ENCODE measurements at places on chromosomes 7 and 10.

DNA sequence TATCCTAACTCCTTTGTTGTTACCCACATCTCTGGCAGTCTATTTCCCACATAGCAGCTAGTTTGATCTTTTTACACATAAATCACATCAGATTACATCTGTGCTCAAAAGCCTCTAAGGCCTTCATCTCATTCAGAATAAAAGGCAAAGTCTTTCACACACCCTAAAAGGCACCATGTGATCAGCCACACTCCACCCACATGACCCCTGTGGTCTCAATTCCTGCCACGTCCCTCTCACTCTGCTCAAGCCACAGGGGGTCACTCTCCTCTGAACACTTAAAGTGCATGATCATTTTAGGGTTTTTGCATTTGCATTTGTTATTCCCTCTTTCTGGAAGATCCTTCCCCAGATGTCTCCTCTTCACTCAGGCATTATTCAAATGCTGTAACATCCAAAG lies 30.8 kb downstream of the ELAPOR2 start:
- DNase-seq: no peak

DNA sequence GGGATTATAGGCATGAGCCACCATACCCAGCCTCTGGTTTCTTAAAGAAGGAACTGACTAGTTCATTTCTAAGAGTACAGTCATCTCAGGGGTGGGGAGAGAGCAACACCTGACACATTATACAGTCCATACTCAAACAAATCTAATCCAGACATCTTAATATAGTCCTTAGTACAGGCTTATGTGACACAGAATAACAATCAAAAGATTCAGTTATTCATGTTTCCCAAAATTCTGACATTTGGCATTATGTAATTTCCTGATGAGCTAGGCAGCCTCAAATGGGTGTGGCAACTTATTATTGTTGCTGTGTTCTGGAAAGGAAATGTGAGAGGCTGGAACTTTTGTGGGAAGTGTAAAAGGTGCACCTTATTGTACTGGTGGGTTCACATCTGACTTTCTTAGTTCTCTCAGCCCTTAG lies 116.3 kb downstream of the WDFY4 start:
- DNase-seq: no peak

DNA sequence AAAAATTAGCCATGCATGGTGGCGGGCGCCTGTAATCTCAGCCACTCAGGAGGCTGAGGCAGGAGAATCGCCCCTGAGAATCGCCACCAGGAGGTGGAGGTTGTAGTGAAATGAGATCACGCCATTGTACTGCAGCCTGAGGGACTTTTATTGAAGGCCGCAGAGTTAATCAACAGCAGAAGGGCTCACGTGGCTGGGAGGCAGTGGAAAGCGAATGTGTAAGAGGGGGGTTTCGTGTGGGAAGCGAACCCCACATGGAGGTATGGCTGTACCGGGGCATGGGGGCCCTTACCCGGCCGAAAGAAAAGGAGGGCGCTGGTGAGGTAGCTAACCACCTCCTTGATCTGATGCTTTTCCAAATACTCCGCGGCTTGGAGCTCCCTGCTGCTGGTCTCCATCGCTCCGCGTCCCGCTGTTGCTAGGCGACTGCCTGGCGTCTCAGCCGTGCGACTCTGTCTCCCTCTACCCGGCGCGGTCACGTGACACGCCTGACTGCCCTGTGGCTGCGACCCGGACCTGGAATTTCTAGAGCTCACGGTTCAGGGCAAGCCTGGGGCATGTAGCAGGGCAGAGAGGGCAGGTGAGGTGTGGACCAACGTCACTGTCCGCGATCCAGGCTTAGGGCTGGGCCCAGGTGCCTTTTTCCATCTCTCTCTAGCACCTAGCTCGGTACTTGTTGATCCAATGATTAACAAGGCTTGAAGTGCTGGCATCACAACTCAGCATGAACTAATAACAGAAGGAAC lies at the start of gene EFCAB10:
Gene EFCAB10, minus strand, starts transcription at position 428 of the 746 bp plus-strand sequence. Its CDS starts 30 bp downstream, at position 398.
- no peak for DNase-seq

DNA sequence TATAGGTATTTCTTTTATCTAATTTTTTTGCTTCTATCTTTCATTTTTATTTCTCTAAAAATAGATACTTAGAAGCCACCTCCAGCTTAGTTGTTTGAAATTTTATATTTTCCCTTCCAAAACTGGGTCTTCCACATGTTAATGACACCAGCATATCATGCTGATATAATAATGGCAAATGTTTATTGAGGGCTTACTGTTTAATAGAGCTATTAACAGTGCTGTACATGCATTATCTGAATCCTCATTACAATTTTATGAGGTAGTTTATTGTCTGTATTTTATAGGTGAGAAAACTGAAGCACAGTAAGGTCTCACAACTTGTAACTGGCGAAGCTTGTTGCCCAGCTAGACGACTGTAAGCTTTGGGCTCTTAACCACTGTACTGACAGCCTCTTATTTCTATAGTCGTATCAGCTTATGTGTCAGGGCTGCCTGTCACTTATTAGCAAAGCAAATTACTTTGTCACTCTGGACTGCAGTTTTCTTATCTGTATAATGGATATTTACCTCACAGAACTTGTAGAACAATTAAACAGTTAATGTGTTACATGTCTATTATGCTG lies 51.2 kb downstream of the ANKIB1 start:
- no peak for DNase-seq

DNA sequence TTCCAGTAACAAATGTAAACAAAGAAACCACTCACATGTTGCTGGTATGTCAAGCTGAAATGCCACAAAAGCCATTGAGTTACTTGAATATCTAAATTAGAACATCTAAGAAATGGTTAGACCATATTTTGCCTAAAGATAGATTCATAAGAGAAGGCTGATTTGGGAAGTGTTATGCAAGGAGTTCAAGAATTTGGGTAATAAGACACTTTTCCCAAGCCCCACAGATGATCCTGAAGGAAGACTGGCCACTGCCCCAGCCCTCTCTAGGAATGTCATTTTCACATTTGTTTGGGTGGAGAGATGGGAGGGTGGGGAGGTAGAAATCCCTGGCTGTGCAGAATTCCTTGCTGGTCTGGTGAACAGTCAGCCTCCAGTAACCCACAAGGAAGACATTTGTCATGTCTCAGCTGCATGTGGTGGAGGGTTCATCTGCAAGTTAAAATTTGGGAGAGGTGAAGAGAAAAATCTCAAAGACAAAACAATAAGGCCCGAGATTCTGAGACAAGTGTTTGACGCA lies 427.2 kb upstream of the KLF6 start:
- no peak for DNase-seq

GRCh38 chr10:62071846-62072281 lies 170.4 kb downstream of the ARID5B start:
- DNase-seq: no peak

- peak; percentile 20 for DNase-seq
Observed at GRCh38 chr7:129553899-129554461, 51.6 kb downstream of the SMKR1 start.

DNA sequence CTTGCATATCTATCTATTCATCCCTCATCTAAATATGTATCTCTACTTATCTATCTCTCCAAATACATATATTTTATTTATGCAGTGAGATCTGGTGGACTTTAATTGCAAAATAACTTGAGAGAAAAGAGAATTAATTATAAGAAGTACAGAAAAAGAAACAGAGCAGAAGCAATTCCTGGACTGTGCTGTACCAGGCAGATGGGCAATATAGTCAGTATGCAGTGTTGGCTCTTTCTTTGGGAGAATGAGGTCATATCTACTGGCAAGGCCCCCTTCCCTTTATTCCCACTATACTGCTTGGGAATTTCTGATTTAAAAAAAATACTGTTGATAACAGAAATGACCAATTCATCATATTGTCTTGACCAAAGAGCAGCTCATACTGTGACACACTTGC lies 49.0 kb upstream of the TOMM7 start:
- DNase-seq: no peak

GRCh38 chr10:1376384-1376945 lies 320.3 kb downstream of the WDR37 start:
- DNase-seq: no peak

DNA sequence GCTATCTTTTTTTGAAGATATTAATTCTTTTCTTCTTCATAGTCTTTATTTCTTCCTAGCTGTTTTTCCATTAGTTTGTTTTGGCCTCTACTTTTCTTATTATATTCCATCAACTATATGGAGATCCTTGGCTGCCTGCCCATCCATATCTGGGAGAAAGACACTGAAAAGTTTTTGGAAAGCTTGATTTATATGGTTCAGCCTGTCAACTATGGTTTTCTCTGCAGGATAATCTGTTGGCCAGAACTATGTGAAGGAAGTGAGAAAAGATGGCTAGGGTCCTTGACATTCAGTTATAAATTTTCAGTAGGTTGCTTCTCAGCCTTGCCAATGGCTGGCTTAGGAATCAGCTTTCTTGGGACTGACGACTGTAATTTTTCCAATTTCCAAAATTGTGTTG lies 10.0 kb upstream of the CDK14 start:
- no peak for DNase-seq

- no peak for DNase-seq
Observed at GRCh38 chr10:132326344-132326889, 5.6 kb upstream of the LRRC27 start.

GRCh38 chr7:80790877-80791276 lies 128.0 kb downstream of the SEMA3C start:
- DNase-seq: no peak

- no peak for DNase-seq
Observed at GRCh38 chr7:18497082-18497481, 1.5 kb downstream of the HDAC9 start.

DNA sequence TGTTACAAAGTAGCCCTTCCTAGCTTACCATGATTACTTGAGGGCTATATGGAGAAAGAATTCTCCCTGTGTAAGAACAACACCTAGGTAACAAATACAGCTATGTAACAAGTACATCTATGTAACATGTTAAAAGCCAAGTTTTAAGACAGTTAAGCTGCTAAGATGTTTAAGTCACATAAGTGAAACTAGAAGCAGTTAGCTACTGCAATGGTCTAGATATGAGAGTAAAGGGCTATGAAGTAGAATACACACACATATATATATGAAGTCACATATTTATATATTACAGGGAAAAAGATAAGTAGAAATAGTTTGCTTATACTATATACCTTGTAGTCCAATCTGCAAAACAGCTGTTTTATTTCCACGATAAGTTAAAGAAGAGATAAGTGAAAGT lies 14.4 kb downstream of the POT1 start:
- DNase-seq: no peak

GRCh38 chr10:102230264-102230860 lies 4.3 kb downstream of the ELOVL3 start:
- no peak for DNase-seq

DNA sequence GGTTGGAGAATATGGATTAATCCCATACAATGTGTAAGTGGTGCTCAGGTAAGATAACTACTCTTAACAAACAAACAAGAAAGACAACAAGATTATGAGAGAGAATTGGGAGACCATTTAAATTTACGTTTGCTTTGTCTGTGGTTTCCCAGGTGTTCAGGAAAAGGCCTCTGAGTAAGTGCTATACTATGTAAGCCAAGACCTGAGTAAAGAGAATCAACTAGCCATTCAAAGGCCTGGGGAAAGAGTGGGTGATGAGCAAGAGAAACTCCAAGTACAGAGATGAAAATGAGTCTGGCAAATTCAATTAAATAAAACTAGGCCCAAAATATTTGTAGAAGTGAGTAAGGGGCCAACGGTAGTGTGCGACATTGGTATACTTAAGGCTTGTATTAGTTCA lies 9.9 kb downstream of the CSTF2T start:
- DNase-seq: no peak
